Brain (organoid and tissue), 16 donors: ENCODE measurements at places on chromosomes 4 and X.

DNA sequence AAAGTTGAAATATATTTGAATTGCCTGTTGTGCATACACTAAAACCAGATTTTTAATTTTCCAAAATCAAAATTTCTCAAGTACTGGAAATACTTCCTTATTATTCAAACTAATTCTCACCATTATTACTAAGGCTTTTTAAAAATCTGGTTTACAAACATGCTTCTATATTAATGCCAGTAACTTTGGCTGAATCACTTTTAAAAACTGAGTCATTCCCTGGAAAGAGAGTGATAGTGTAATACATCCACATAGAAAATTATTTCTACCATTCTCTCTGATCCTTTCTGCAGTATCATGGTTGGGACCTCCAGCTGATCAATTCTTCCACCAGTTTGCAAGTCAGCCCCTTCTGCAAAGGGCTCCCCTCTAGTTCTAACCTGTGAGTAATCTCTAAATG lies 165.3 kb upstream of the FAM241A start:
- DNase-seq: no peak

DNA sequence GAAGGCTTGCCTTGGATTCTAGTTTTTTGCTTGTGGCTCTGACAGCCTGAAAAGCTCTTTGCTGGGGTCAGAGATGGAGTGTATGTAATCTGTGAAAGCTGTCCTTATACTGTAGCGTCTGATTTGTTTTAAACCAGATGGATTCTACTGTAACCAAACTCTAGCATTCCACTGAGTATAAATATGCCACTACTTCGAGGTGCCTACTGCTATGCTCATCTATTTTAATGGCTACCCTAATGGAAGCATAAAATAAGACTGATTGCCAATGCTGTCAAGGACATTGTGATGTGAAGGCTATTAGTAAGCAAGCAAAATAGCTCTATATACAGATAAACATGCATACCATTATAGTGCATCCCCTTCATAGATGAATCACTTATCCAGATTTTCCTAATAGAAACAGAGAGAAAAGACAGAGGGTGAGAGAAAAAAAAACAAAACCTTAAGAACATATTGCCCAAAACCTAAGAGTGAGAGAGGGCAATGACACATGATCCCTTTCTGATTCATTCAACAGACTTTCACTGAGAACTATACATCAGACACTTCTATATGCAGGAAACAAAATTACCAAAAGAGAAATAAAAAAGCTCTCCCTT lies 1025.8 kb upstream of the LCORL start:
- DNase-seq: no peak

DNA sequence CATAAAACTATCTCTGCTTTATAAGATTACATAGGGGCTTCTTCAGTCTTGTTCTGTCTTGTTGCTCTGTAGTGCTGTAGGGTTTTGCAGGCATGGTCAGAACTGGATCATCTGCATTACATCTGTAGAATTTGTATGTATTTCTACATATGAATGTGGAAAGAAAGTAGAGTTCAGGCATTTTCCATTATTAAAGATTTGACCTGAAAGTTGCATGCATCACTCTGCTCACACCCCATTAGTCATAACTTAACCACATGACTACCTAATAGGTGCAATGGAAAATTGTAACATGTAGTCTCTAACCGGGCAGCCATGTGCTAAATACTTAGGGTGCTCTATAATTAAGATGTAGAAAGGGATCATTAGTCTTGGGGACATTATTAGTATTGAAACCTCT lies 45.7 kb upstream of the AGA start:
- DNase-seq: no peak

DNA sequence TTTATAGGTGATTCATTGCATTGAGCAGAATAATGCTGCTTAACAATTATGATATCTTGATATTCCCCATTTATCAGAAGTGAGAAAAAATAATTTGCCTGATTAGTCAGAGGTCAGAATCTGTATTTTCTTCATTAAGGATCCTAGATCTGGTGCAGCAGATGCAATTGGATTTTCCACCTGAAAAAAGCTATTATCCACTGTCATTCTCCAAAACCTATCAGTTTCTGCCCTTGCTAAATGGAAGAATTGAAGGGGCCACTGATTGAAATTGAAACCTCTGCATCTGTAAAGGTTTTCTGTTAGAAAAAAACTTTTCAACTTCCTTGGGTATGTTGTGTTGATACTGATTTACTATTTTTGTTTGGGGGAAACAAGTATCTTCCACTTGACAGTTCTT lies 636.0 kb upstream of the NDST4 start:
- DNase-seq: no peak

- DNase-seq: no peak
Observed at GRCh38 chr4:139170932-139171331, 6.1 kb downstream of the ELF2 start.

DNA sequence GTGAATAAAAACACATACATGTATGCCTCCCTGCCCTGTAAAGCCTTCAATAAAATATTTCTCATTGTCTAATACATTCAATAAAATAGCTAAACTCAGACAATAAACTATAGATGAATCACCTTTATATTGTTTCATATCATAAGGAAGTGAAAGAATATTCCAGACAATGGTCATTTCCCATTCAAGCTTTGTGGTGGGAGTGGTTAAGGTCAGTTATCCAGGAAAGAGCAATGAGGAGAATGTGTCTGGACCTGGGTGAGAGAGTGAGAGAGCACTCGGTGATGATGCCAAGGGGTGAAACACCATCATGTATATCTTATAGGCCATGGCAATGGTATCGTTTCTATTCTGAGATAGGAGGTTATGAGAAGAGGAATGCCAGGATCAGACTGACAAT lies 197.8 kb downstream of the PDHA2 start:
- DNase-seq: no peak

- DNase-seq: no peak
Observed at GRCh38 chr4:17433827-17434226, 78.1 kb downstream of the QDPR start.

GRCh38 chr4:85826060-85826678 lies 351.2 kb downstream of the ARHGAP24 start:
- peak; percentile 45 for DNase-seq

GRCh38 chr4:146640021-146640464 lies 1.4 kb downstream of the POU4F2 start:
- DNase-seq: no peak

GRCh38 chr4:77617203-77617602 lies 11.6 kb downstream of the CXCL13 start:
- no peak for DNase-seq

DNA sequence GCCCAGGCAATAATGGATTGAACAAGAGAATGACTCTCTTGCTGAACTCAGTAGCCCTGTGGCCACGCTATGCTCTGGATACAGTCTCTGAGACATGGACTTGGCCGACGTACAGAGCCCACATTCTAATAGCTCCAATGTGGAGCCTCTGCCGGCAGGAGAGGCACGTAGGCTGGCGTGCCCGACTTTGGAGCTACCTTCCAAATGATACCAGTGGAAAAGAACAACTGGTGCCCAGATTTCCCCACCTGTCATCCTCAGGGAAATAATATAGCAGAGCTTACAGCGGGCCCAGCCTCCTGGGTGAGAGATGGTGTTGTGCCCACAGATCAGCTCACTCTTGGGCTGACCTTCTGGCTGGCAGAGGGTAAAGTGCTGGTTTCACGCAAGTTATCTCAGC lies 10.6 kb downstream of the NDP start:
- DNase-seq: no peak

GRCh38 chr4:15893962-15894361 lies 44.6 kb downstream of the FGFBP1 start:
- DNase-seq: no peak

DNA sequence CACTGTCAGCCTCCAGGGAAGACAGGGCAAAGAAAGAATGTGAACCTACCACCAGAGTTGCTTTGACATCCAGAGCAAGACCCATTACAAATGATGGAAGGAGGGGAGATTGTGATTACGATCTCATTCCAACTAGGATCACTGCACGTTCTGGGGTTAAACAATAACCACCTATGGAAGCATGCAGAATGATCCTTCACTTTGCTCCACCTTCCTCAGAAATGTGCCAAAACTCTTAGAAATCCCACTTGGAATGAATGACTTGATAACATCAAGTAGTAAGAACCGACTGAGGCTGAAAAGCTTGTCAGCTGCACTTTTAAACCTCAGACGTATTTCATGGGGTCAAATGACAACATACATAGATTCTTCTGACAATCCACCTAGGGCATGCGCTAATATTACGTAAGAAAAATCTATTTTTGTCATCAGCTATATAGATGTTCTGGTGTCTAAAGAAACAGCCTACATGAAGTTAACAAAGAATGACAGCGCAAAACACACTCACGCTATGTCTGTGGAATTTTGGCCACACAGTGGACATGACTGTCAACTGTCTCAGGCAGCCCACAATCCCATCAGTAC lies 3.5 kb upstream of the STS start:
- DNase-seq: no peak

GRCh38 chr4:144591401-144591800 lies 54.6 kb upstream of the HHIP start:
- DNase-seq: no peak

DNA sequence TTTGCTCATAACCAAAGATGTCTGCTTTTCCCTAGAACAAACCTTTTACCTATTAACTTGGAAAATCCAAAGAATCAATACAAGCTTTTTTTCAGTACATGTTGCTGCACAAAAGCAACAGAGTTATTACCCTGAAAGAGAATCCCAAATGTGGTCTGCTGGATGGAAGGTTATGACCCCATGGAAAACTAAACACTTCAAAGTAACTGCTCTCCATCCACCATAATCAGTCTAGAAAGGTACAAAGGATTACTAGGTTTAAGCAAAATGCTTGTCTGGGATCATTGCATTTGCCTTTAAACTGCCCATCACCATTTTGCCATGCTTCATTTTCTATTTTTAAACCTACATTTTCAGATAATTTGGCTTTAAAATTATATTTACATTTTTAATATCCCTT lies 11.7 kb downstream of the MMRN1 start:
- DNase-seq: no peak

DNA sequence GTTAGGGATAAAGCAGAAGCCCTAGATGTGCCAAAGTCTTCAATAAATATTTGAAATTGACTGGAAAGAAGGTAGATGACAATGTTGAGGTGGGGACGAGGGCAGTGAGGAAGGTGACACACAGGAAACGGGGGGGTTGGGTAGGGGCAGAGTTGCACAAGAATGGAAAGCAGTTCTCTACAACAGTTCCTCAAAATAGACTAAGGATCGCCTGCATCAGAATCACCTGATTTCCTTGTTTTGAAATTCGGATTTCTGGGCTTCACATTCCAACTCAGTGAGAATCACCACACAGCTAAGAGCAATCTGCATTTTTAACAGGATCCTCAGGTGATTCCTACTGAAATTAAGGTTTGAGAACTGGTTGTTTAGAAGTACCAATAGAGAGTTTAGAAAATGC lies 70.6 kb downstream of the ARFIP1 start:
- DNase-seq: no peak

GRCh38 chrX:70201732-70202131 lies 24.4 kb downstream of the DGAT2L6 start:
- DNase-seq: no peak

GRCh38 chrX:17370191-17370590 lies 4.8 kb upstream of the NHS start:
- no peak for DNase-seq

DNA sequence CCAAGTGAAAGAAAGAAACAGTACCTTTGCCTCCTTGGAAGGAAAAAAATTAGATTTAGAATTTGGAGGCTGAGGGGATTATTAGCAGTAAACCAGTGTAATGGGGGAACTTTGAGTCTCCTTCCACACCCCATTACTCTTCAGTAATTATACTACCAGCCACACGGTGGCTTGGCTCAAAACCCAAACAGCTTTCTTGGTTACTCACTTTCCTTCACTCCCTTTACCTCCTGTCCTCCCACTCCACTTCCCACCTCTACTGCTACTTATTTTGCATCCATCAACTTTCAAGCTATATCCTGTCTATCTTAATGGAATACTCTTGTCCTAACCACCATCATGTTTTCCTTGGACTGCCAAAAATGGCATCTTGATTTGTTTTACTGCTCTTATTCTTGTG lies 310.6 kb upstream of the AADAT start:
- no peak for DNase-seq

DNA sequence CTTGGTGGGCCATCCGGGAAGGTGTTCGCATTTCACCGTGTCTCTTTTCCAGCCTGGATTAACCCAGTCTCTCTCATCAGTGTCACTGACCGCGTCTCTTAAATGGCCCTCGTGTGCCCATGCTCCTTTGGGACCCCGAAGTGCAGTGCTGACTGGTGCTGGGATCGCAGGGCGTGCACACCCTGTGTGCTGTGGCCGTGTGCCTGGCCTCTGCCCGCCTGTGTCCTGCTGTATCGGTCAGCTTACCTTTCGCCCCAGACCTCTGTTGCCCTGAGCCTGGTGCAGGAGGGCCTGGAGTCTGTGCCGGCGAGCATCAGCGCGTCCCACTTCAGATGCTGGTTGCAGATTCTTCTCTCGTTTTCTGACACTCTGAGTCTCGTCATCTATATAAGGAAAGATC lies 68.3 kb upstream of the HGFAC start:
- DNase-seq: no peak

DNA sequence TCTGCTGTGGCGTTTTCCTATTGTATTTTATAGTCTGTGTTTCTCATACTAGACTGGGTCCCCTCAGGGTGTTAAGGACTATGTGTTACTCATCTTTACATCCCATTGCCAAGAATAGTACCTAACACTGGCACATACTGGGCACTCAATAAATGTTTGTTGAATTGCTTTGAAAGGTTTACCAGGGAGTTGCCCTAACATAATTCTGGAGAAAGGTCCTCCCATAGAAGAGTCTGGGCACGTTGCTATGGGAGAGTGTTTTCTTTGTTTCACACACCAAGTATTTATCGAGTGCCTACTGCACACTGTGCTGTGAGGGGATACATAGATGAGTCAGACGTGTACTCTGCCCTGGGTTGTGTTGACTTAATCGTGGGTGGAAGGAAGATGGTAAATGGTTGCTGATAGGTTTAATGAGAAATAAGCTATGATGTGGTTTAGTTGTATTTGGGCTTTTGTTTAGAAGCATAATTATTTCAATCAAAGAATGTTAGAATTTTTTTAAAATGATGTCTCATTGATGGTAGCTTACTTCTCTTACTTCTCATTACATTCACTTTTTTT lies 42.9 kb downstream of the AFF1 start:
- no peak for DNase-seq

GRCh38 chr4:10089346-10089745 lies 27.3 kb downstream of the WDR1 start:
- DNase-seq: no peak
